ENCODE measurements at places on chromosomes 4 and X. TPM values are rescaled to one million over a fixed set of nuclear protein-coding genes. Genes with fewer than 3 reads are reported as not detected.

The FANCB gene
- total RNA-seq, result 4.4 TPM

DNA sequence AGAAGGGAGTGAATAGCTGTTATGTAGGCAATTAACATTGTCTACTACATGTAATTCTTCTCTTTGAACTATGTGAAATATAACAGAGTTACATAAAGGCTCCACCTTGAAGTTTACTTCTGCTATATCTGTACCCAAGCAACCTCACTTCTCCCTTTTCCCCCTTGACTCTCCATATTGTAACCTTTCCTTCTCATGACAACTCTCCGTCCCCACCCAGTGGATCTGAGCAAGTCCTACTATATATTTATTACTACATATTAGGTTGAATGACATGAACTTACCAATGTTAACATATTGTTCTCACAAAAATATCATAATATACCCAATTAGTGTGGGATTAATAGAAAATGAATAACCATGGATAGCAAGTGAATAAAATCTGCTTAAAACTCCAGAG lies 93.2 kb upstream of the ATP8A1 start:
- no peak for DNase-seq

- no peak for DNase-seq
These were observed 163.6 kb upstream of the FAT1 start for GRCh38 chr4:186887291-186887700.

DNA sequence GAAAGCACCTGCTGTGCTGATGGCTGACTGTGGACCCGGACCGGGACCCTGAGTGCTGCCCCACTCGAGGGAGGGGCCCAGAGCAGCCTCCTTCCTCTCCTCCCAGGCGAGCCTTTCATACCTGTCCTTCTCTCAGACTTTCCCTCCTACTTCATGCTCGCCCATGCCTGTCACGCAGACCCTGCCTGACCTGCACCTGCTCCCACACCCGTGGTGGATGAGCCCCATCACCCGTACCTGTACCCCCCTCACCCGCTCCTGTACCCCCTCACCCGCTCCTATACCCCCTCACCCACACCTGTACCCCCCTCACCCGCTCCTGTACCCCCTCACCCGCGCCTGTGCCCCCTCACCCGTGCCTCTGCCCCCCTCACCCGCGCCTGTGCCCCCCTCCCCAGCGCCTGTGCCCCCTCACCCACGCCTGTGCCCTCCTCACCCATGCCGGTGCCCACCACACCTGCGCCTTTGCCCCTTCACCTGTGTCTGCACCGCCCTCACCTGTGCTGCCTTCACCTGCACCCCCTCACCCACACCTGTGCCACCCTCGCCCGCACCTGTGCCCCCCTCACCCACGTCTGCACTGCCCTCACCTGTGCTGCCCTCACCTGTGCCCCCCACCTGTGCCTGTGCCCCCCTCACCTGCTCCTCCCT lies 5.8 kb downstream of the MAEA start:
- peak; percentile 50 for DNase-seq

DNA sequence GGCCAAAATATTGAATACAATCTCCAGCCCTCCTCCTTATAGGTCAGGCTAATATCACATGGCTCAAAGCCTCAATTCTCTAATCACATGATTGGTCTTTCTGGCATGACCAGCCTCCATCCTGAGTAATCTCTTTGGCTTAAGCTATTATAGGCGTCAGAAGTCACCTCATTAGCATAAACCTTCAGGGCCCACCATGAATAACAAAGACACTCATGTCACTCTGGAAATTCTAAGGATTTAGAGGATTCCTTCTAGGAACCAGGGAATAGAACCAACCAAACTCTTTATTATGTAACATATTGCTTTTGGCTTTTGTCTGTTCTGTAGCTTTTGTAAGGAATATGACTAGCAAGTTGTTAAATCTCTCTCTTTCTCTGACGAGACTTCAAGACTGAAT lies 109.2 kb upstream of the IGFBP7 start:
- DNase-seq, result no peak

DNA sequence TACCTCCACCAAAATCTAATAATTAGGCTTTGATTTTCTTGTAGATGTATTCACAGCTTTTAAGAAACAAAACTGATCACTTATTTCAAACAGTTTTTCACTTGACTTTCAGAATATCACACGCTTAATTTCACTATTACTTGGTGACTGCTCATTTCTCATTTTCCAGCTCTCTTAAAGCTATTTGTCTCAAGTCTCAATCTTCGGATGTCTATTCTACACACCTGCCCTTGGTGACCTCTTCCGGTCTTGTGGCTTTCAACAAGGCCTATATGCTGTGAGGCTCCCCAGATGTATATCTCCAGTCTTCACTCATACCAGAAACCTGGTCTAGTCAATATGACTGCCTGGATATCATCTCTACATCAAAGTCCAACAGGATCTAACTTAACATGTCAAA lies 34.9 kb upstream of the ANXA10 start:
- DNase-seq, result no peak

DNA sequence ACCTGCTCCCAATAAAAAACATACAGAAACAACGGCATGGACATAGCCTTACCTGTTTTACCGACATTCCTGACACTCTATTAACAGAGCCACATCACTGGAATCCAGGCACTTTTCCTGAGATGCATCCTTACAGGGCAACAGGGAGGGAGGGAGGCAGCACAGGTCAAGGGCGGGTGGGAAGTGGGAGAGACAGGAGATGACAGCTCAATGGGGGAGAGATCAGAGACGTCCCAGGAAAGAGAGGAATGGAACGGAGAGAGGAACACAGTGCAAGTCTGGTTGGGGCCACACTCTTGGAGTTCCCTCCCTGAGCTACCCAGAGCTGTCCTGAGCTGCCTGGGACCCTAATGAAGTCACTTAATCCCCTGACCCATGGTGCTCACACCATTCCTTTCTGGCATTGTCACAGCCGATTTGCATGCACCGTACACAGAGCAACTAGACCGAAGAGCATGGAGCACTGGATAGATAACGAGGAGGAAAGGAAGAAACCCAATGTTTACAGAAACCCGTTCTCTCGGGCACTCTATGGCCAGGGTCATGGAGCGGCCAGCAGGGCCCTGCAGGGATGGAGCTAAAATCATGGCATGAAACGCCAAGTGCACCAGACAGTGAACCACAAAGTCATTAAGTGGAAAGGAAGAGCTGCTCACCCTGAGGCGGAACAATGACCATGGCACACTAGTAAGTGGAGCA lies 93.1 kb downstream of the NSUN7 start:
- peak; percentile 13 for DNase-seq

- no peak for DNase-seq
These were observed 61.3 kb downstream of the NUDT11 start for GRCh38 chrX:51435101-51435500.

The BRS3 gene
- not detected for total RNA-seq

The BMPR1B gene
- 2.0 TPM for total RNA-seq

GRCh38 chrX:74421036-74421739 lies at the start of gene SLC16A2:
SLC16A2 (plus strand) TSS chrX:74421493; CDS start chrX:74421638, 145 bp downstream.
- DNase-seq, result peak; percentile 93

DNA sequence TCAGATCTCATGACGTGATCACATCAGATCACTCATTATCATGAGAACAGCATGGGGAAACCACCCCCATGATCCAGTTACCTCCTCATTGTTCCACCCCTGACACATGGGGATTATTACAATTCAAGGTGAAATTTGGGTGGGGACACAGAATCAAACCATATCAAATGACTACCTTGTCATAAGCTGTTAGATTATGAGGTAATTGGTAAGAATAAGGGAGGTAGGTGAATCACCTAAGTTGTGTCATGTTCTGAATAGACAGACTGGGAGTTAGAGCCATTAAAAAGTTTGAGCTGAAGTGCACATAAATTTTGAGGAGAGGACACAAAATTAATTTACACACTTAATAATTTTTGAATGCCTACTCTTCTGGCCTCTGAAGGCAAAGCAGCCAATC lies 24.7 kb downstream of the SLC9B1 start:
- DNase-seq, result no peak

GRCh38 chrX:20412871-20413486 lies 146.3 kb upstream of the RPS6KA3 start:
- DNase-seq, result no peak

The PRR32 gene
- total RNA-seq, result not detected

The TMEM192 gene
- total RNA-seq, result 12.5 TPM

The CLCN4 gene
- total RNA-seq, result 0.71 TPM

DNA sequence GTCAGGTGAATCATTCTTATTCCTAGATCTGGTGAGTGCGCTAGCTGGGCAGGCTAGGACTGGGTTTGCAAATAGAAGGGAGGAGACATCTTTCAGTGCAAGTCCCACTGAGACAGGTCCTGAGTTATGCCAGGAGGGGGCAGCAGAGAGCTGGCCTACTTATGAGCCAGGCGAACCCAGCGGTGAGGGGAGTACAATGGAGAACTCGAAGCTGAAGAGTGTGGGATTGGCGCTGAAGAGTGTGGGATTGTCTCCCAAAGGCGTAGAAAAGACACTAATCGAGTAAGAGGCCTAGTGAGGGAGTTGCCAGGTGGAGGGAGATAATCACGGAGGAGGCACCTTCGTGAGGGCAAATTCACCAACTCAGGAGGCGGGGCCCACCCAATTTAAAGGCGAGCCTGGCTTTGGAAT lies 91.7 kb upstream of the CXorf66 start:
- DNase-seq, result peak; percentile 80

The TECRL gene
- not detected for total RNA-seq

GRCh38 chrX:23380581-23380980 lies 45.9 kb downstream of the PTCHD1 start:
- no peak for DNase-seq

GRCh38 chr4:185895866-185896265 lies 83.9 kb upstream of the SORBS2 start:
- no peak for DNase-seq

DNA sequence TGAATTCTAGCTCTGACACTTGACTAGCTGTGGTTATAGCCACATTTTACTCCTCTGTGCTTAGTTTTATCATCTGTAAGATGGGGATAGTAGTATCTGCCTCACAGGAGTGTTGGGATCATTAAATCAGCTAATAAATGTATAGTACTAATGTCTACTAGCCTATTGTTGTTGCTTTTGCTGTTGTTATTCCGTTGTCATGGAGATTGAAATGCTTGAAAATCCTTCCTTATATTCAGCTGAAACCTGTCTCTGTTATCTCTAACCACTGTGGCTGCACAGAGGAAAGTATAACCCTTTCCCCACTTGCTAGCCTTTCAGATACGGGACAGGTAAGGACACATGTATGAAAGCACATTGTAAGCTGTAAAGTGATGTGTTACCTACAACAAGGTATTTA lies 33.9 kb downstream of the CLCN5 start:
- DNase-seq, result no peak
